ENCODE measurements at places on chromosomes 7 and 10.

DNA sequence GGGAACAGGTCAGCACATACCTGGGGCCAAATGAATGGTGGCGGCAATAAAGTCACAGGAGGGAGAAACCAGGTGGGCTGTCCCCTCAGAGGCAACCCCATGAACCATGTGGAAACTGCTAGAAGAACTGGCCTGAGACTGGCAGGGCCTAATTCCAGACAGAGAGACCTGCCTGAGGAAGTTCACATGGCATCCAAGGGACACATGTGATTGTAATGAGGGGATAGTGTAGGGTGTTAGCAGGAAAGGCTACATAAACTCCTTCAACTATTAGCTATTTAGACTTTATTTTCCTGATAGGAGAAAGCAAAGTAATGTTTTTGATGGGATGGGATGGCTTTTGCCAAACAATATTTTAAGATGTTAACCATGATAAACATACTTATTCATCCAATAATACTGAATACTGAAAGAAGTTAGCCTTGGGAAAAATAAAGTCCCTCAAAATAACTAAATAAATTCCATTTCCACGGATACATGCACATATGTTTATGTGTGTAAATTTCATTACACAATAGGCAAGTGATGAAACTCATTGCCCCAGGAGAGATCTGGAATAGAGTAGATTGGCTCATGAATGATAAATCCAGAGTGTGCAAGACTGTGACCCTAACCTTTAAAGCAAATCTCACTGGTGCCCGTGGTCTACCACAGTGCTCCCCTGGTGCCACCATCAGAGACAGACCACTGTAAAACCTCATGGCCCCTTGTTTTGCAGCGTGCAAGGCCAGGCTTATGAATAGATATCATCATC lies 137.0 kb downstream of the NRF1 start:
- no peak for DNase-seq

DNA sequence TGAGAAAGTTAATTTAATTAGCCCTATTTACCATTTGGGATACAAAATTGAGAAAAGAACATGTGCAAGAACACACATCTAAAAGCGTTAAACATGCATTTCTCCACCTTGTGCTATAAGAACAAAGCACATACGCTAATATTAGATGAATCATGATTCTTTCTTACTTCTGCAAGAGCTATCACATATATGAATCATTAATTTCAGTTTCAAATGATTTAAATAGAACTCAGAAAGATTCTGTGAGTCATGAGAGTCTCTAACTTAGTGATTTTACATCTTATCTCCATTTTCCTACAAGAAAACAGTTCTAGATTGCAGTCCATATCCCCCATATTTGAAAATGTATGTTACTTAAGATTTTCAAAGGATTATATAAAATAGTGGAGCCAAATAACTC lies 173.9 kb downstream of the RNLS start:
- DNase-seq: no peak

GRCh38 chr7:75611557-75612178 lies 119.5 kb downstream of the SPDYE5 start:
- no peak for DNase-seq

DNA sequence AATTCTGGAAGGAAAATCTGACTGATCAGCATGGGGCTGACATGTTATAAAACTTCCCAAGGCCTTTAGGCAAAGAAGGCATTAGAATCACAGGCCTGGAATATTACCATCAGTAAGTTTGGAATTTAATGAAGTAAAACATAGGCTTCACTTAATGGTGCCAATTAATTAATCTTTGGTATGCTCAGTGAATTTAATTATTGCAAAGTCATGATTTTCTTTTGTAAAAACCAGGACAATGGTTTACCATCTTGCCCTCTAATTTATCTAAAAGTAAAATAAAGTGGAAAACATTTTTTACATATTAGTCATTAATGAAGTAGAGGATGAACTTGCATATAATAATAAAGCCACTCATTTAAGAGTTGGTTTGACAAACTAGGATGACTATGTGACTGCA lies 220.3 kb downstream of the SEC23IP start:
- no peak for DNase-seq

DNA sequence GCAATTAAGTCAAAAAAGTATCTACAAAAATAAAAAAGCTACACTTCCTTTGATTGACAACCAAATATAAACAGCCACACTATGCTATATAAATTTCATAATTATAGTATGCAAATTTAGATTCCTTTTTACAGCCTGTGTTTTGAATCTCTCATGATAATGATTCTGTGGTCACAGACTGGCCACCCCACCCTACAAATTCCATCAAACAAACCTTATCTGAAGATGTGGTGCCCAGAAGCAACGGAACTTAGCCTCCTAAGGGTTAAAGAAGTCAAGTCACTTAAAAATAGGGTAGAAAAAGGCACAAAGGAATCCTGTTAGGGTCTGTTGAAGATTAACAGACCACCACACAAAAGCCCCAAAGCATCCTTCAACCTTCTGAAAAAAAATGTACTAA lies 351.8 kb downstream of the INHBA start:
- DNase-seq: no peak

DNA sequence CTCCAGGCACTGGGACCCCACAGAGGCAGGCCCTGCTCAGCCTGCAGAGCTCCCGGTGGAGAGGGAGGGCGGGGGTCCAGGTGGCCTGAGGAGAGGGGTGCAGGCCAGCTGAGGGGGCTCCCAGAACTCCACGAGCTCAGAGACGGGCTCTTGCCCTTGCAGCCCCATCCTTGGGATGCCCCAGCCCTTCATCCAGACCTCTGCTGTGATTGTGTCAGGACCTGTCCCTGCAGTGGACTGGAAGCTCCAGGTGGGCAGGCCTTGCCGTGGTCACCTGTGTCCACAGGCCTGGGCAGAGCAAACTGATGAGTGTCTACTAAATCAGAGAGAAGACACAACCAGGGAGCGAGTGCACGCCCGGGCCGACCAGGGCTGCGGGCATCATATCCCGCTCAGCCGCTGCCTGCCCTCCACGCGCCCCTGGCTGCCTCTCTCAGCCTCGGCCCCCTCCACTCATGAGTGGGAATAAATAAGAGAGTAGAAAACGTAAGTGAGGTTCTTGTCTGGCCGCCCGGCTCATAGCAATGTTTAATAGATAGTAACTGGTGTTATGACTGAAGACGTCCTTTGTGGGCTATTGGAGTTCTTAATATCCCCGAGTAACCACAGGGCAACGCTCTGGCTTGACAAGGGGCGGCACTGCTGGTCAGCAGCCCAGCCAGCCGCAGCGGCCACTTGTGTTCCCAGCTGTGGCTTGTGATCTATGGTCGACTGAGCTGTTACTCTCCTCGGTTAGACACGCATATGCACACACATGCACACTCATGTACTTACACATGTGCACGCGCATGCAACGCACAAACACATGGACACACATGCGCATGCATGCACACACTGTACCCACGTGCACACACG lies 105.6 kb downstream of the LHPP start:
- no peak for DNase-seq

DNA sequence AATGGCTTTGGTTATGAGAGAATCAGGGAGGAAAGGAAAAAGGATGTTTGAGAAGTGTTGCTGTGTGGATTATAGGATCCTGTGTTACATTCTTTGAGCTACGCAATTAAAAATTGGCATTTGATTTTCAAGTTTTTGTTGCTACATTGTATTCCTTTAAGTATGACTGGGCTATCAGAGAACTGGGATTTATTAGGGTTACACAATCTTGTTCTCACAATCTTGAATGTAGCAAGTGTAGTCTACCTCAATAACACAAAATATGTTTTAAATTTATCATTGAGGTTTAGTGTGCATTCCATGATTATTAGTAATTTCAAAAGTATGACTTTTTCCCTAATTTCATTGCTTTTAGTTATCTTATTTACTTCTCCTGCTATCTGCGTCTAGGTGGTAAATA lies 113.9 kb downstream of the CACNB2 start:
- DNase-seq: no peak

- DNase-seq: no peak
Observed at GRCh38 chr10:43117031-43117776, 21.0 kb upstream of the CSGALNACT2 start.

DNA sequence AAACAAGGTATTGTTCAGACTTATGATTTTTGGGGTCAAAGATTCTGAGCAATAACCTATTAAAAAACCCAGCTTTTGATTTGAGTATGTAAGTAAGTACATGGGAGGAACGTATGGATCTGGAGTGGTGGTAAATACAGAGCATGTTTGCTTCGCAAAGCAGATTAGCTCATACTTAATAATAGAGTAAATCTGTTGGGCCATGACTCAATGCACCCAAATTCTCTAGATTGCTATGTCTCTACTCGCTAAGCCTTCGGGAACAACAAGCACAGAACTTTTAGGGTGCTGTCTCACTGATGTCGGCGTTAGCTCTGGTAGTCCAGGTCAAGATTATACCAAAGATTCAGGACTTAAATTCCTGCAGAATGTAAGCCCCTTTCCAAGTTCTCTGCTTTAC lies 807 bp upstream of the MINPP1 start:
- no peak for DNase-seq
